Posterior vena cava (tissue), 2 donors: ENCODE measurements at places on chromosomes 7 and 10.

DNA sequence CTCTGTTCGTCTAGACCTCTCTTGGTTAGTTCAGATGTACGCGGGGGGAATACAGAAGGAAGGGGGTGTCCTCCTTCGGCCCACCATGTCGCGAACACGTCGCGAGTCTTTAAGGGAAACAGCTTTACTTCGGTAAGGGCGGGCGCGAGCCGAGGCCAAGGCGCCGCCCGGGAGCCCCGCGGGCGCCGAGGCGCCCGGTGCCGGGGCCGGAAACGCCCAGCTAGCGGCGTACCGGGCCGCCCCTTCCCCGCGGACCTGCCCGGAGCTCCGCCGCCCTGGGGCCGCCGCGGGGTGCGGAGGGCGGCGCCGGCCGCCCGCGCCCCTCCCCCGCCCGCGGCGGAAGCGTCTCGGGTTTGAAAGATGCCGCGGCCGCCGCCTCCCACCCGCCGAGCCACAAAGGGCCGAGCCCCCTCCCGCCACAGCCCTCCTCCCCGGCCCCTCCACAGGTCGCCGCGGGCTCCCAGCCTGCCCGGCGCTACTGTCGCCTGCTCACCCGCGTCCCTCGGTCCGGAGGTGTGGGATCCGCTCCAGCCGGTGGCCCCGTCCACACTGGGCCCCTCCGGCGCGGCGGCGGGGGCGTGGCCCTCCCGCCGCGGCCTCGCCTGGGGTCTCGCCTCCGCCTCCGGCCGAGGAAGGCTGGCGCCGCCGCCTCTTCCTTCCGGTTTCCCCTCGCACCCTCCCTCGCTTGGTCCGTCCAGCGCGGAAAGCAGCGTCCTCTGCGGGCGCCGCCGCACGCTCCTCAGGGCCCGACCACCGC, at the start of gene KBTBD2:
TSS of gene KBTBD2 (minus strand) at position 718 of the 757 bp plus-strand sequence. CDS start 12,156 bp downstream, outside the sequence.
- DNase-seq = peak; percentile 96

DNA sequence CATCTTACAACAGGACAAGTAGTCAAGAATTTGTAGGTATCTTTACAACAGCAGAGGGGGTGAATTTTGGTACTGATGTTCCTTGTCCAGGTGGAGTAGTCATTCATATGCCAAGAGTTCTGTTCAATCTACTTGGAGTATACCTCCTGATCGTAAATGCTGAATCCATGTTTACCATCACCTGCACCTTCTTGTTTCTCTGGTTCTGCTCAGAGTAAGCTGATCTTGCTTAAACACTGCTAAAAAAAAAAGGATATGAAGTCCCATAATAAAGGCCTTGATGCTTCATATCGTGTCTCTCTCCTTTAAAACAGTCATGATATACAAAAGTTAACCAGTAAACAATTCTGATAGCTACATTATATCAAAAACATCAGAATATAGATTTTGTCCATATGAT, 45.3 kb upstream of the FOXP2 start:
- DNase-seq = no peak

DNA sequence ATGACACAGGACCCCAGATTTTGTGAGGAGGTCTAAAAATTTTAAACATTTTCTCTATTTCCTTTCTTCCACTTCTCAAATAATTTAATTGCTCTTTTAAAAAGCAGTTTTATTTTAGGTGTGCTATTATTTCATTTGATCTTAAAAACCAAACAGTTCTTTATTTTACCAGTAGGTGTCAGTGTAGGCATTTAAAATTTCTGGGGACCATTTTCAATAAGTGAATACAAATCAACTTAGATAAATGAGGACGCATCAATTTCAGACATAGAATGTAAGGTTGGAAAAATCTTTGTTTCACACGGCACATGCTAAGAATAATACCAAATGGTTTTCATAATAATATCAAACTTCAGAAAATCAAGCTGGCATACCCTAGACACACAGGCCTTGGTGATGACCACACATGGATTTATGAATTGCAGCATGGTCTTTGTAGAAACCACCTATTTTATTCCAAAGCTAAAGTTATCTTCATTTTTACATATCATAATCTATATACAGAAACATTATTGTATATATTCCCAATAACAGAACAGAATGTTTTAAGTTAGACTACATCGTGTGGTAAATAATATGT, 127.6 kb upstream of the SLC26A5 start:
- DNase-seq = no peak

GRCh38 chr10:88608052-88608732, 21.6 kb downstream of the LIPJ start:
- DNase-seq = no peak

DNA sequence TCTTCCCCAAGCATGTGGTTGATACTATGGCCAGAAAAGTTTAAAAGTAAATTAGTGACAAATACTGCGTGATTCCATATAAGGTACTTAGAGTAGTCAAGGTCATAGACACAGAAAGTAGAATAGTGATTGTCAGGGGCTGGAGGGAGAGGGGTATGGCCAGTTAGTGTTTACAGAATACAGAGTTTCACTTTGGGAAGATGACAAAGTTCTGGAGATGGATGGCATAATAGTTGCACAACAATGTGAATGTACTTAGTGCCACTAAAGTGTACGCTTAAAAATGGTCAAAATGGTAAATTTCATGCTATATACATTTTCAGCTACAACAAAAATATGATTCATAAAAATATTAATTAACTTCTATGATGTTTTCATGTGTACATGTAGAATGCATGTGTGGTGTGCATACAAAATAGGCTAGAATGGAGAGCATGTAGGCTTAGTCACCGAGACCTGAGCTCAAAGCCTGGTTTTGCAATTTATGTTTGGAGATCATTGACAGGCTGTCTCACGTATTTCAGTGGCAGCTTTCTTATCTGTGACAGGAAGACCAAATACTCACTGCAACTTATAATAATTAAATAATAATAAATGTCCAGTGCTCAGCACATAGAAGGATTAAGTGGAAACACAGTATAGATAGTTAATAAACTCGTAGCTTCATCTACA, 625.6 kb downstream of the SUGCT start:
- DNase-seq = no peak

GRCh38 chr7:121954803-121955202, 81.8 kb downstream of the PTPRZ1 start:
- DNase-seq = no peak

DNA sequence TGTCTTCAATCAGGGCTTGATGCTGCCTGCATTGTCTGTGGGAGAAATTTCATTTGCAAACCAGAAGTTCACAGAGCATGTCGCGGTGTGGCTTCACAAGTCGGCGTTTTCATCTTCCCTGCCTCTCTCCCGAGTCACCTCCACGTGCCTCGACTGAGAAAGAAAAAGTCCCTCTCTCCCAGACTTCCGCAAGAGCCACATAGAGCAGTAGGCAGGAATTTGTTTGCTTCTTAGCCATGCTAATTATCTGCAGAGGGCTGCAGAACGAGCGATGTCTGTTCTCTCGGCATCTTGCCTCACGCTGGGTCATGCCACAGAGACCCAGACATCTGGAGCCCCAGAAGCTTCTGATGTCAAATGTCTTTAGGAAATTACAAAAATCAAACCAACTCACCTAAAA, 272.2 kb downstream of the TCF7L2 start:
- no peak for DNase-seq

GRCh38 chr10:128483216-128483615, 357.0 kb upstream of the MKI67 start:
- peak; percentile 73 for DNase-seq

GRCh38 chr10:117139581-117140524, 1.8 kb upstream of the VAX1 start:
- DNase-seq = no peak

GRCh38 chr7:148256433-148256832, 334.1 kb upstream of the C7orf33 start:
- no peak for DNase-seq

DNA sequence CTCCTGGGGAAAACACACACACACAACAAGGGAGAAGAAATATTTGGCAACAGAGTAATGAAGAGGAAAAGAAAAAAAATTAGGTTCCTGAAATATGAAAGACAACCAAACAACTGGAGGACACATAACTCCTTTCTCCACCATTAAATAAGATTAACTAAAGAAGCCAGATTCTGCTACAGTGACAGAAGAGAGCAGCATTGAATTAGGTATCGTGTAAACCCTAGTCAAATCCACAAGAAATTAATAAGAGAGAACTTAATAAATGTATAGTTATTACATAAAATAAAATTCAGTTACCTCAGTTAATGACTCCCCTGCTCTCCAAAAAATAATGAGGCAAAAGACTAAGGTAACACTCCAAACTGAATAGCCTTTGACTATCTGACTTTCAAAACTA, 306.7 kb downstream of the CRPPA start:
- DNase-seq = no peak

GRCh38 chr7:7569081-7569527, 2.4 kb downstream of the MIOS start:
- no peak for DNase-seq

- DNase-seq = peak; percentile 96
These were observed 9.6 kb upstream of the DNAJB12 start for GRCh38 chr10:72364239-72364777.

DNA sequence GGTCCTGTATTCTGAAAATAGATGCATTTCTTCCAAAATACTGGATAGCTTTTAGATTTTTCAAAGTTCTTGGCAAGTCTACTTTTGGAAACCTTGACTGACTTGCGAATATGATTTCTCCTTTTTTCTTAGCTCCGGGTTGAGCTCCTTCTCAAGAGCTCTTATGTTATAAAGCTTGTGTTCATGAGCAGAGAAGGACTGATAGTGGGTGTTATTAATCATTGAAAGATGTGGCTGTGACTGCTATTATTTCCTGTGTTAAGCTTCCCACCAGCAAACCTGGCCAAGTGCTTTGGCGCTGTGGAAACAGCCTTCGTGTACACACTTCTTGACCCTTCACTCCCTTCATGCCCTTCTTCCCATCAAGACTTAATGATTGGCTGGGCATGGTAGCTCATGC, 98.2 kb downstream of the KIAA1217 start:
- DNase-seq = no peak

GRCh38 chr10:80411267-80411668, 2.9 kb downstream of the PRXL2A start:
- no peak for DNase-seq

- no peak for DNase-seq
These were observed 82.6 kb upstream of the ASAH2 start for GRCh38 chr10:50333872-50334271.

- DNase-seq = no peak
These were observed 31.1 kb upstream of the GOLGA7B start for GRCh38 chr10:97818572-97818971.

- no peak for DNase-seq
These were observed 5.7 kb upstream of the VWC2 start for GRCh38 chr7:49767719-49768118.

- no peak for DNase-seq
These were observed 56.7 kb downstream of the IDE start for GRCh38 chr10:92517034-92517655.

GRCh38 chr10:5905854-5906507, 15.9 kb downstream of the FBH1 start:
- DNase-seq = no peak

DNA sequence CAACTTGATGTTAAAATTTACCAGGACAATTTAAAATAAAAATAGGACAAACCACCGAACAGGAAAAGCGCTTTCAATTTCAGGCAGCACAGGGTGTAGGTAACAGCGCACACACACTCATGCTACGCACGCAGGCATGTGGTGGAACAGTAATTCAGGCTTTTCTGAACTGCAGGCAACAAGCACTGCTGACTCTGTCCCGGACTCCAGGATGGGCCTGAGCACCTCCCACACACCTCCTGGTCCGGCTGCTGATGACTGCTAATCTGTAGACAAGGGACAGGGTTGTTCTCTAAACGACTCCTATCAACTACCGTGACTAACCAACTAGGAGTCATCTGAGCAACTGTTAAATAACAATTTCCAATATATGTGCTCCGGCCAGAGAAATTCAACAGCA, 192.6 kb upstream of the FRMD4A start:
- DNase-seq = no peak

GRCh38 chr10:48778193-48778857, 93.7 kb downstream of the WDFY4 start:
- no peak for DNase-seq

DNA sequence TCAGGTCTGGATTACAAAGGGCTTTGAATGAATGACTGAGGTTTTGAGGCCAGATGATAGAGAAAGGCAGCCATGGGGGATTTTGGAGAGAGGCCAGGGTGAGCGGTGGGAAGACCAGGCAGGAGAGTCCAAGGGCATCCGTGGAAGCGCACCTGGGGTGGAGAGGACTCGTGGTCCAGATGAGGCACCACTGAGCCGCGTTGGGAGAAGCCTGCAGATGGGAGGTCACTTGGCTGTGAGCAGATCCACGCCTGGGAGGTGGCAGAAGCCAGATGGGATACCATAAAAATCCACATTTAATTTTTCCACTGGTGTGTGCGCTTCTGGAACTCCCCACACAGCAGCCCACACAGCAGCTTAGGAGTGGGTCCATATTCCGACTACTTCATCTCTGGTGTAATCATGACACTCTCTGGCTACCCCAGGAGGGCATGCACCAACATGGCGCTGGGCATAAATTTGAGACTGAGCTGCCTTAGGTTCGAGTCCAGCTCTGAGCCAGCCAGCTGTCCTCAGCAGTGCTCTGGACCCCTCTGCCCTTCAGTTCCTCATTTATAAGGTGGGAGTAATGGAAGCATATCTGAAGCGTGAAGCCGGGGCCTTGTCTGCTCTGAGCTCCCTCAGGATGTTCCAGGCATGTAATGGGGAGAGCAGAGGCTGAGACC, 90.2 kb upstream of the FAM20C start:
- no peak for DNase-seq

- DNase-seq = no peak
These were observed 217.3 kb upstream of the HABP2 start for GRCh38 chr10:113335592-113335991.

GRCh38 chr7:158257001-158257400, 330.6 kb downstream of the PTPRN2 start:
- peak; percentile 44 for DNase-seq

DNA sequence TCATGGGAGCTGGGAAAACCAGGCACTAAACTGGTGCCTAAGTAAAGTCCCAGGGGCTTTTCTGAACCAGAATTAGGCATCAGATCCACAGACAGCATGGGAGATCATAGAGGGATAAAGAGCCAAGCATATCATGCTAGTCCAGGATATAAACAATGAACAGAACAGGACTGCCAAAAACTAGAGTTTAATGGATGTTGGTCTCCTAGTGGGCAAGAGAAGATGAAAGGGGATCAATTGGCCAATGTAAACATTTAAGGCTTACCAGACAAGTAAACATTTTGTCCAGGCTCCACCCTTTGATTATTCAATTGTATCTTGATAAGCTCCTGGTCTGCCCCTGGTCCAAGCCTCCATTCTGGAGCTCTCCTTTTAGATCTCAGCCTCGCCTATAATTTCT, 18.9 kb downstream of the MACC1 start:
- no peak for DNase-seq

DNA sequence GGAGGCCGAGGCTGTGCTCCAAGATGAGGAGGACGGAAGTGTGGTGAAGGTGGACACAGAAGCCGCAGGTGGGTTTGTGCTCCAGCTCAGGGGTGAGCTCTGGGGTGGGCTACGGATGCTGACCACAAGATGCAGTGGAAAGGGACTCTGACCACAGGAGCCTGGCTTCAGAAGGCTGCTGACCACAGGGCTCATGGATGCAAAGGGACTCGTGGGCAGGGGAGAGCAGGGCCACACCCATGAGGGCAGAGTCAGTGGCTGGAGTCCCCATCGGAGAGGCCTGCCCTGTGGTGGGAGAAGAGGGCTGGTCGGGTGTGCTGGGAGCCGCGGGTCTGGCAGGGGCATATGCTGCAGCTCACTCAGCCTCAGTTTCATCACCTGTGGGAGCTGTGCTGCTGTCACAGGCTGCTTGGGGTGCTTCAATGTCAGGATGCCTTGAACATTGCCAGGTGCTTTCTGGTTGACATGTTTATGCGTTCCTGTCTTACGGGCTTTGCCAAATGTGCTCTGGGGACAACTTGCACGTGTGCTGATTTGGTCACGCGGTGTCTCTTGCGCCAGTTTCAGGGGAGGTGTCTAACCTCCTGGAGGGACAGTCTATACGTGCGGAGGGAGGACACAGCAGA, 13.7 kb downstream of the SCART1 start:
- peak; percentile 61 for DNase-seq
